HCT116 (cell line): ENCODE measurements at places on chromosomes 1 and 21.

DNA sequence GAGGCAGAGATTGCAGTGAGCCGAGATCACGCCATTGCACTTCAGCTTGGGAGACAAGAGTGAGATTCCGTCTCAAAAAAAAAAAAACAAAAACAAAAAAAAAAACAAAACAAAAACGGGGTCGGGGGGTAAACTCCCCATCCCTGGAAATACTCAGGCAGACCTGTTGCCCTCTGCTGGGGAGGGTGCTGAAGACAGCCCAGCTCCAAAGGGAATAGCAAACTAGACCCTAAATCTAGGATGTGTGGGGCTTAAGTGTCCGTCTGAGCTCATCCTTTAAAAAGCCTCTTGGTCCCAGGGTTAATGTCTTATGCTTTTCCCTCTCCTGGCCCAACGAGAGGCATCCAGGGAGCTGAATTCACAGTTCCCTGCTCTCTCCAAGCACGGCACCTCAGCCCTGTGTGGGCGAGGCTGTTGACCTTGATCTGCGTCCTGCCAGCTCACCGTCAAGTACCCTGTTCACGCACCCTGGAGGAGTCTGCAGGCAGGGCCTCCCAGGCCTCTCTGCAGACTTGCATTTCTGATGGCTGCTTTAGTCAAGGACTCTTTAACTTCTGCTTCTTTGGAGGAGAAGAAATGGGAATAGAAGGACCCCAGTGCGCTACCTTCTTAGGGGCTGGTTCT is 22.3 kb downstream of the KCND3 start:
- DNase-seq: no peak

DNA sequence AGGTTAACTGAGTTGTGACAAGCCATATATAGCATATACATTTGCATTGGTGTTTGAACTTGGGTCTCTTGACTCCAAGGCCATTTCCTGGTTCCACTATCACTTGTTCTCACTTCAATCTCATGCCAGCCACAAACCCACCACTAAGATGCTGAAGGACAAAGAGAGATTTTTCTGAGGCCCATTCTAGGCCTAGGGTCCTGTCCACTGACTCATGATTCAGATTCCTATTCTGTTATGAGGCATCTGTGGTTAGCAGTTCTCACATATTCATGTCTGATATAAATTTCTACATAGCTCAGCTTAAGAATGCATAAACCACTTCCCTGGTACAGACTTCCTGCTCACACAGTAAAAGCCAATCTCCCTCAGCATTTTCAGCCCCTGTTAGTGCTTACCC is 326.1 kb upstream of the BEND5 start:
- no peak for DNase-seq

- DNase-seq: no peak
Observed at GRCh38 chr1:246319083-246319714, 187.9 kb downstream of the SMYD3 start.

DNA sequence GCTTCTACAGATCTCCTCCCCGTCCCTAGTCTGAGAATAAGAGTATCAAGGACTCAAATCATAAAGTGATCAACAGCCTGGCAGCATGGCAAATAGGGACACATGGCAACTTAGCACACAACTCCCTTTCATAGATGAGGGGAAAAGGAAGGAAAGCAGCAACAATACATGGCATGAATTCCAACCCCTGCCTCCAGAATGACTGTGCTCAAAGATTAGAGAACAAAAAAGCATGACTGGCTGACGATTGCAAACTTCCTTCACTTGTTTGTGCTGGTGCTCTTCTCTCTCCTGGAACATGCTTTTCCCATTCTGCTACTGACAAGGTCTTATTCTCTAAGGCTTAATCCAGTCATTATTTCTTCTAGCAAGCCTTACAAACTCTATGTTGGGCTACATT is 11.5 kb downstream of the KTI12 start:
- DNase-seq: no peak

- DNase-seq: no peak
Observed at GRCh38 chr1:216960716-216961115, 237.5 kb upstream of the ESRRG start.

DNA sequence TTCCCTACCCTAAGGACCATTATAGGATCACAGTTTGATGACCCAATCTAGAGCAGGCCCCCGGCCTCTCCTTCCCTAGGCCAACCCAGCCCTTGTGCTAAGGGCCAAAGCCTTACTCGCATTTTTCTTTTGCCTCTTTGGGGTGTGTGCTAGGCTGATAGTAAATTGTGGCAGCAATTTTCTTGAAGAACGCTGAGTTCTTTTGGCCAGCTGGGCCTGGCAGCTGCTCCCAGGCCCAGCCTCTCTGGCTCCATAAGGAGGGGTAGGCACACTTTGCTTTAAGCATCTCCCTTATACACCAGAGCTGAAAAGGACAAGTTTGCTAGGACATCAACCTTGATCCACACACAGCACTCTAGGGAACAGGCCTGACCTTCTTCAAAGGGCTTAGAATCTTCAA is 4.2 kb downstream of the OLFML2B start:
- DNase-seq: no peak

GRCh38 chr1:29213055-29213454 is 17.7 kb downstream of the MECR start:
- no peak for DNase-seq

GRCh38 chr1:34792868-34793727 is at the start of gene GJA4:
Gene GJA4 (plus strand): TSS chr1:34792999. CDS start chr1:34794214, 1,215 bp downstream.
- DNase-seq: no peak

DNA sequence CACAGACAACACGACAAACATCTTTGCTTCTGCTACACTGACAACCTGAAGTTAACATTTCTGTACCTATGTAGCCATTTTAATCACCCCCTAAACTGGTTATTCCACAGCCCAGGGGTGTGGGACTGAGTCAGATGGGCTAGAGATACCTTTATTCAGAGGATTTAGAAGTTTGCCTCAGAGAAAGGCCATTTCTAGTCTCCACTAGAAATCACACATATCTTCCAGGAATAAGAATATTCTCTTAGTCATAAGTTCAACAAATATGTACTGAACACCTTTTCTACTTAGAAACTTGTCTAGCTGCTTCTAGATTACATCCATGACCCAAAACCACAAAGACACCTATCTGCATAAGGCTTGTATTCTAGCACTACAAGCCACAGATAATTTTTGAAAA is 38.8 kb downstream of the ERG start:
- DNase-seq: no peak

- no peak for DNase-seq
Observed at GRCh38 chr1:104064399-104064798, 314.7 kb downstream of the AMY1C start.

- no peak for DNase-seq
Observed at GRCh38 chr21:28936036-28936435, 56.6 kb downstream of the LTN1 start.

GRCh38 chr1:185478877-185479276 is 161.8 kb upstream of the IVNS1ABP start:
- no peak for DNase-seq

GRCh38 chr1:21318057-21318713 is 27.9 kb upstream of the ECE1 start:
- DNase-seq: no peak

- DNase-seq: no peak
Observed at GRCh38 chr21:15212206-15212605, 147.4 kb upstream of the NRIP1 start.

- no peak for DNase-seq
Observed at GRCh38 chr1:181647314-181648035, 164.2 kb downstream of the CACNA1E start.

GRCh38 chr1:234957330-234958065 is 171.1 kb downstream of the TOMM20 start:
- DNase-seq: peak; percentile 44

GRCh38 chr1:184950227-184950626 is 24.1 kb downstream of the NIBAN1 start:
- no peak for DNase-seq

GRCh38 chr1:63590166-63590560 is 3.0 kb upstream of the PGM1 start:
- no peak for DNase-seq

DNA sequence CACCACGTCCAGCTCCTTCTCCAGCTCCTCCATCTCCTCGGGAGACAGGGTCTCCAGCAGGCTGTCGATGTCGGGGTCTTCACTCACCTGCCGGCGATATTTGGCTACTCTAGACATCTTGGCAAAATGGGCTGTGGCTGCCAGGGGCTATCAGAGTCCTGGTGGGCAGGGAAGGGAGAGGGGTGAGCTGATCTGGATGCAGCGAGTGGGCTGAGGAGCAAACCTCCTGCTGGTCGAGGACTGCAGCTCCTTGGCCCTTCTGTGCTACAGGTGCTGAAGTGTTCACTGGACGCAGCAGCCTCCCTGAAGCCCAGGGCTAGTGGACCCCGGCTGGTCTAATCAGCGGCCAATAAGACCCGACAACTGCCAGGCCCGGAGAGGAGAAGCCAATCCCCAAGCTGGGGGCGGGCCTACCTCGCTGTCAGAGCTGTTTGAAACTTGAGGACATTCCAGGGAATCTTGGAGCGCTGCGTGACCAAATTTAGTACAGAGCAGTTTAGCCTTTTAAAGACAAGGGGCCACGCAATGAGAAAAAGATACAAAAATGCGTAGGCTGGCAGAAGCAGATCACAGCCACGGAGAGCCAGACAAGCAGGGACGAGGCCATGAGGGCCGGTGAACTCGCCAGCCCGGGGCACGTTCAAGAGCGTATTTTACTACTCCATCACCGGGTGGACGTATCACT is at the start of gene LMOD1:
Gene LMOD1 (minus strand): TSS at position 325 of the 685 bp plus-strand sequence. CDS start 208 bp downstream, at position 117.
- no peak for DNase-seq

DNA sequence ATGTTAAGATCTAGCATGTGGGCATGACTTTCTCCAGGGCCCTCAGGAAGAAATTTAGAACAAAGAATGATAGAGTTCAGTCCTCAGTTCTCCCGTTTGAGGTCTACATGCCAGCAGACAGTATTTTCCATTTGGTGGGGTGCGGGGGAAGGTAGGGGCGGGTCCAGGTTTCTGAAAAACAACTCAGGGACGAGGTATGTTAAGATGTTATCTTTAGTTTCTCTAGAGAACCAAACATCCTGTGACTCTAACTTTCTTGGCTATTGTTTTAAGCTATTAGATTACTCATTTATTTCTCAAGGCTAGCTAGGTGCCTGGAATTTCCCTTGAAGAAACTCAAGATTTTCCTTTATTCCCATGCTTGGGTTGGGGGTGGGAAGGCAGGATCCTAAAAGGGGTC is 42.3 kb upstream of the SYT14 start:
- no peak for DNase-seq

- DNase-seq: no peak
Observed at GRCh38 chr1:210882414-210883221, 251.3 kb downstream of the KCNH1 start.

- DNase-seq: no peak
Observed at GRCh38 chr1:63774617-63775417, 1.0 kb downstream of the ROR1 start.

DNA sequence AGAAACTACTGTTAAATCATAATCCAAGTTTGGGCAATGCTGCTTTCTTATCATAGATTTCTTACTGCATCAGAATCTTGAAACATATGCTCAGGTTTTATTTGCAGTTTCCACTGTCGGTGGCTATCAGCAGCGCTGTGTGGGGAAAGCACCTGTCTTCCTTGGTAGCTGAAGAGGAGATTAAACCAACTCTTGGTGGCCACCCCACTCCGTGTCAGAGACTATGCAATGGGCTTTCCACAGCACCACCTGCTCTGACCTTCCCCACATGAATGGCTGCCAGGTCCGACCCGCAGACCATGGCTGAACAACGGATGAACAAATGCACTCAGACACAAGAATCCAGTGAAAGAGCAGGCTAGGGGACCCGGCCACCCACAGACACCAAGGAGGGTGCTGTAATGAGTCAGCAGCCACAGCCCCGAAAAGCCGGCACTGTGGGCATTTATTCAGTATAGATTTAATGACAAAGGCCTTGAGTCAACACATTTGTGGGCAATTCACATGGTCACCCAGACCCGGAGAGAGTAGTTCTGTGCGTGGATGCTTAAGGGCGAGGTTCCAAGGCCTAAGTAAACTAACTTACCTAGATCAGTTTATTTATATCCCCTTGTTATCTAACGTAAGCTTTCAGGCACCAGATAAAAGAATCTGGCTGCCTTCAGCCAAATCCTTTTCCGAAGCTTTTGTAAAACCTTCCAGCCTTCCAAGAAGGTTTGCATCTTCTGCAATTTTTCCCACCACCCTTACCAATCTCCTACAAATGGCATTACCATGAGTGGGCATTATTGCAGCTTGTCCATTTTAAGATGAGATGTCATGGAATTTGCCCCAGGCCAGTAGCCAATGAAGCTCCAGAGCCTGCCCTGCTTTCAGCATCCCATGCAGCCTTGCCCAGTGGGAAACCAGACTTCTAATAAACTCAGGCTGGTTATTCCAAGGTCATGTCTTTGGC is 82.7 kb downstream of the HLCS start:
- DNase-seq: no peak

- no peak for DNase-seq
Observed at GRCh38 chr1:19639999-19640362, 4.1 kb upstream of the NBL1 start.

DNA sequence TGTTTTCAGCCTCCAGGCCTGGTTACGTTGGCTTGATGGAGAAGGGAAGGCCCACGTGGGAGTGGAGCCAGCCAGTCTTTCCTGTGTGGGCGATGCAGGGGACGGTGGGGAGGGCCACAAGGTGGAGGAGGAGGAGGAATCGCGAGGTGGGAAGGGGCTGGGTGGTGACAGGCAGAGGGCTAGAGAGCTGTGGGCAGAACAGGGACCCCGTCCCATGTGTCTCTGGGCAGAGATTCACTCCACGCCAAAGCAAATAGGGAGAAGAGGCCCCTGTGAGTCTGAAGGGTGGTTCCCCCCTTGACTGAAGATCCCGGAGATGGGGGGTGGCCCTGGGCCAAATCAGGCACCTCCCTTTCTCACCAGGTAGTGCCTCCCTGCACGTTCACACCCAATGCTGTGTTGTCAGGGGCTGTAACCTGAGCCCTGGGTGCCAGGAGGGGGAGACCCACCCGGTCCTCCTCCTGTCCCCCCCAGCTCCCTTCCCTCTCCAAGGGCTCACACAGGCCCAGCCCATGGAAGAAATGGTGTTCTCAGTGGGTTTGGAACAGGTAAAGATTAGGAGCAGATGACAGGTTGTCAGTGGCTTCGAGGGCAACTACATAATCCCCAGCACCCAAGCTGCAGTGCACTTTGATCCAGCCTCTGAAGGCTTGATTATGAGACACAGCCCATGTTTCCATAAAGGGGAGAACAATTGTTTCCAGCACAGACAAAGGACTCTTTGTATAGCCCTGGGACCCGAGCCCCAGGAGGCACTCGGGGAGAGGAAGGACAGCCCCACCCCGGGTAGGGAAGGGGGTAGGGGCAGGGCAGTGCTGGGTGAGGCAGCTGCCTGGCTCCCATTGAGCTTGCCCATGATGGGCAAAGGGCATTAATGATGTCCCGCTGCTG is 37.7 kb upstream of the GPR37L1 start:
- peak; percentile 87 for DNase-seq

GRCh38 chr1:37392051-37392450 is 82.3 kb upstream of the ZC3H12A start:
- DNase-seq: no peak
